Activated T-cell treated with anti-CD3 and anti-CD28 coated beads, Interleukin-2, amount 50 U/mL, for 4 hours (primary cell): ENCODE measurements at places on chromosomes 7 and 10. TPM values are rescaled to one million over a fixed set of nuclear protein-coding genes. Genes with fewer than 3 reads are reported as not detected.

DNA sequence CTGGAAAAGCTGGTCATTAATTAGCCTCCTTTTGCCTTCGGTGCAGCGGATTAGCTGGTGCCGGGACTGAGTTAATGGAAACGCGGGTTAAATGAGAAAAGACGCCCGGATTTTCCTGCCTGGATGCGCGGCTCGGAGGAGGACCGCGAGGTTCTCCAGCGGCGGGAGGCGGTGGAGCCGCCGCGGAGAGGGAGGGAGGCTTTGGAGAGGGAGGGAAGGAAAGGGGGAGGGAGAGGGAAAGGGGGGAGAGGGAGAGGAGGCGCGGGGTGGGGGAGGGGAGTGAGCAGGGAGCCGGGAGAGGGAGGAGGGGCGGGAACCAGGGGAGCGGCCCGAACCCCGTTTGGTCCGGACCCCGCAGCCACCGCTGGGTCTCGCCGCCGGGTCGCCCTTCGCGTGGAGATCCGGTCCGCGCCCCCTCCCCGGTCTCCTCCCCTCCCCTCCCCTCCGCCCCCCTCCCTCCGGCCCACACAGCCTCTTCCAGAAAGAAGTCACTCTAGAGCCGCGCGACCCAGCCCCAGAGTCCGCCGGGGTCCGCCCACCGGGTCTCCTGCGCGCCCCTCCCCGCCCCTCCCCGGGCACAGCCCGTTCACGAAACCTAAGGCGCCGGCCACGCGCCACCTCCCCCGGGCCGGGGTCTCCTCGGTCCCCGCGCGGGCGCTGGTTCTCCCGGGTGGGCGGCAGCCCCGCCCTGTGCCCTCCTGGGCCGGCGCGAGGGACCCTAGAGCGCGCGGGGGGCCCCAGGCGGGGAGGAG lies 347.5 kb downstream of the DNAJB6 start:
- DNase-seq = no peak

GRCh38 chr7:36086571-36086970 lies 66.5 kb upstream of the EEPD1 start:
- DNase-seq = no peak

- peak; percentile 60 for DNase-seq
Observed at GRCh38 chr10:22325272-22326144, 4.6 kb downstream of the BMI1 start.

- DNase-seq = no peak
Observed at GRCh38 chr10:16520900-16521299, 779 bp downstream of the C1QL3 start.

DNA sequence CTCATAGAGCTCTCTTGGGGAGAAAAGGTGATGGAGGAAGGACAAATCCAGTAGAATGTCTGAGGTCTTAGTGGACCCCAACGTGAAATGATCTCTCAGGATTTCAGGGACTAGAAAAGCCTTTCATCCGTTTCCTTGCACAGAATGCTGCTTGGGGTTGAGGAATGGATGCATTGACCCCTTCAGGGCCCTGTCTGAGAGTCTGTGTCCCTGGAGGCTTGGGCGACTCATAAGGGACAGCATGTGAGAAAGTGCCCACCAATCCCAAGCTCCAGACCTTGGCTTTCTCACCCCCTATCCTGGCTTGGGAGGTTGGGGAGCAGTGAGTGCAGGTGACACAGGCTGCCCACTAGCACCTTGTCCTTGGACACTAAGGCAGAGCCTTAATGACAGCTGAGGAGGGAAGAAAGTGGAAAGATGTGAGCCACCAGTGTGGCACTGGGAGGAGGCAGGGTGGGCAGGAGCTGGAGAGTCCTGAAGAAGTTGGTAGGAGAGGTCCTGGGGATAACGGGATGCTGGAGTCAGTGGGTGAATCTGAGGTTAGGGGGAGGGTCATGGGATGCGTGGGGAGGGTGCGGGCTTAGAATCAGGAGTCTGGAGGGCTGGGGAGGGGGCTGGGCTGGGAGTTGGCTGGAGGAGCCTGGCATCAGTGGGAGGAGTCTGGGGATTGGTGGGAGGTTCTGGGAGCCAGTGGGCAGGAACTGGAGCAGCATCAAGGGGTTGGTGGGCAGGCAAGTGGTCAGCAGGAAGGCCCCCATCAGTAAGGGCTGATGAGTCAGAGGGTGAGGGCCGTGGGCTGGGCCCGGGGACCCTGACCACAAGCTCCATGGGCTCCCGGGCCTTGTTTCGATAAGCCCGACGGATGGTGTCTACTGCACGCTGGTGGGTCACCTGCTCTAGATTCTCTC lies 8.6 kb downstream of the LZTS2 start:
- DNase-seq = no peak

- DNase-seq = no peak
Observed at GRCh38 chr10:101567165-101568006, 20.7 kb downstream of the POLL start.

DNA sequence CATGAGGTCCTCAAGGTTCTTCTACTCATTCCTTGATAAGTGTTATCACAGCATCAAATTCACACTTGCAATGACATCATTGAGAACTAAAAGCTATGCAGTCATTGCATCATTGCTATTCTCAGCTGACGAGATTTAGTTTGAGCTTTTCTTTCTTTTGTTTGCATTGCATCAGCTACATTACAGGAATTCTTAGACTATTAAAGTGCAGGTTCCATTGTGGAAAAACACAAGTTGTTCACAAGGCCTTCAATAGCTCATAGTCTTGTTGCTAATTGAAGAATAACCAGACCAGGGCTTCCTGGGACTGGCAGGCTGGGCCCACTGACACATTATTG lies 139.3 kb downstream of the CXCL12 start:
- DNase-seq = no peak

GRCh38 chr10:133258818-133259601 lies 17.7 kb downstream of the ADAM8 start:
- peak; percentile 86 for DNase-seq

DNA sequence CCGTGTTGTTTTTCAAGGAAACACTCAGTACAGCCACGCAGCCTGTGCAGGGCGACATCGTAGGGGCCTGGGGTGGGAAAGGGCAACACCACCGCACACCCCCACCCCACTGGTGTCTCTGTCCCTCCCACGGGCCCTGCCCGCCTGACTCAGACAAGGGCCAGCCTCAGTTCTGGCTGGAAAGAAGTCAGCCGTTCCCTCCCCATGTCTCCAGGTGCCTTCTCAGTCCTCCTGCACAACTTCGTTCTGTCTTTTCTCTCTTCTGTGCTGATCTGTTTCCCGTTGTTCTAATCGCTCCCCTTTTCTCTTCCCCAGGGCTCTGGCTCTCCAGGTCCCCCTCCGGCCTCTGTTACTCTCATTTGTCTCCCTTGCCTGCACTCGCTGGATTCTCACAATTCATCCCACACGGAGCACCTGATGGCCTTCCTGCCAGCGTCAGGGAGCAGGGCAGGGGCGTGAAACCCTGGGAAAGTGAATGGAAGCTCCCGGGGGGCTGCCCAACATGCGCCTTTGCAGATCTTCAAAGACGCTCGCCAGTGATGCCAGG lies 97.7 kb downstream of the WDR37 start:
- DNase-seq = no peak

DNA sequence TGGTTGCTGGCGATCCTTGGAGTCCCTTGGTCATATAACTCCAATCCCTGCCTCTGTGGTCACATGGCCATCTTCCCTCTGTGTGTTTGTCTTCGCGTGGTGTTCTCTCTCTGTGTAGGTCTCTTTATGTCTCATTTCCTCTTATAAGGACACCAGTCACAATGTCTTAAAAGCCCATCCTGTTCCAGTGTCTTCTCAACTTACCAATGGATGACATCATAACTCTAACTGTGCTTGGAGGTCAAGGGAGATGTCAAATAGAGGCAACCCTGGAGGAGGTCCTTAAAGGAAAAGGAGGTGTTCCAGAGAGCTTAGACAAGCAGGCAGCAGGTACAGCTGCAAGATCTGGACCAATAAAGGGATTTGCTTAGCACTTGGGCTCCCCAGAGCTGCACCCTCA lies 143.0 kb downstream of the BUB3 start:
- no peak for DNase-seq

- no peak for DNase-seq
Observed at GRCh38 chr7:17530741-17531421, 232.4 kb downstream of the AHR start.

DNA sequence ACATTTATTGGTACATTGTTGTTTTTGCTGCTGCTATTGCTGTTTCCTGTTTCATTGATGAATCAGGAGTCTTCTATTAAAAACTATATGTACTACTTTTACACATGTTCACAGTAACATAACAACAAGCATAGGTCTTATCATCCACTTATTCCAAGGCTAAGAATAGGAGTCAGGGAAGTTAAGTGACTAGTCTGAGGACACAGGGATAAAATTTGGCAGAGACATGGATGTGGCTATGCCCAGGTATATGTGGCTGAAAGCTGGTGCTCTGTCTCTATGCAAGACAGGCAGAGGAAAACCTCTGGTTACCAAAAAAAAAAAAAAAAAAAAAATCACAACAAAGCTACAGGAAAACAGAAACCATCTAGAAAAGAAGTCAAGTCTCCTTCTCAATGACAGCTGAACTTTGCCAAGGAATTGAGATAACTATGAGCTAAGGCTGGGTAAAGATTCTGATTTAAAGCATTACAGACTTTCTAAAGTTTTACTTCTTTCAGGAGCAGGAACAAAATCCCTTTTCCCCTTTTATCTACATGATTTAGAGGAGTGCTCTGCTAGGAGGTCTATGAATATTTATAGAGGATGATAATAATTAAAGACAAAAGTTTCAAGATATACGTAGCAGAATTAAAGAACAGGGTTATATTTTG lies 70.0 kb downstream of the GPR141 start:
- no peak for DNase-seq

- DNase-seq = no peak
Observed at GRCh38 chr10:13291821-13292773, 7.8 kb downstream of the PHYH start.

- no peak for DNase-seq
Observed at GRCh38 chr7:40716052-40716451, 581.2 kb downstream of the SUGCT start.

- DNase-seq = no peak
Observed at GRCh38 chr7:77460057-77460486, 43.9 kb upstream of the GSAP start.

Gene ANKRD7
- not detected for total RNA-seq

Gene HOXA3
- not detected for total RNA-seq
